ENCODE measurements at places on chromosomes 11 and 22.

DNA sequence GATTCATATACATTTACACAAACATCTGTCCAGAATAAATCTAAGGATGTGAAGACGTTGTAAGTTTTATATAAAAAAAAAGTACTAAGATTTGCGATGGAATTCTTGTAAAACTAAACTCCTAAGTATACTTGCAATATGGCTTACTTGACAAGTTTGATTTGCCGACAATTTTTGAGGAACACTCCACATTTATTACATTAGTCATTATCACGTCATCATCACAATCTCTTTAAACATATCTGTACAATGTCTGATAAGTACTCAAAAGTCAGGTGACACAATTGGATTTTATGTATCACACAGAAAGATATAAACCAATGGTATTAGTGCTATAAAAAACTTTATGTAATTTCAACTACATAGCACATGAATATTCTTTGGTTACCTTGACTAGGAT lies 30.4 kb downstream of the IMMP1L start:
- DNase-seq = no peak

DNA sequence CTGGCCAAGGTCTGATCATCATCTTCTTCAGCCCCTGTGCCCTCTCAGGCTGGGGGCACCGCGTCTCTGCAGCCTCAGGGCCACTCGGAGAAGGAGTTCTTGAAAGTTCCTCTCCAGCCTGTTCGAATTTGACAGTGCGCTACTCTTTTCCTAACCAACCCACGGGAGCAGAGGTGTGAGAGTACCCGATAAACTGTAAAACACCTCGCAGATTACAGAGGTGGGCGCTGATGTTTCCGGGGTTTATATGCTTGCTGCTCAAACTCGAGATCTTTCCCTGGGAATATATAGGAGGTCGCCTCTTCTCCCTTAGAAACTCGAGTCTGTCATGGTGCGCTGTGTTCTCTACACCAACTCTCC lies 515 bp downstream of the CTR9 start:
- DNase-seq = no peak

GRCh38 chr11:71568704-71569349 lies 3.5 kb downstream of the KRTAP5-10 start:
- DNase-seq = no peak

GRCh38 chr22:34427436-34427835 lies 507.2 kb upstream of the LARGE1 start:
- DNase-seq = no peak

GRCh38 chr11:60941371-60942119 lies 10.4 kb downstream of the SLC15A3 start:
- DNase-seq = no peak

- DNase-seq = no peak
These were observed 21.0 kb downstream of the PARVB start for GRCh38 chr22:44045145-44045544.

DNA sequence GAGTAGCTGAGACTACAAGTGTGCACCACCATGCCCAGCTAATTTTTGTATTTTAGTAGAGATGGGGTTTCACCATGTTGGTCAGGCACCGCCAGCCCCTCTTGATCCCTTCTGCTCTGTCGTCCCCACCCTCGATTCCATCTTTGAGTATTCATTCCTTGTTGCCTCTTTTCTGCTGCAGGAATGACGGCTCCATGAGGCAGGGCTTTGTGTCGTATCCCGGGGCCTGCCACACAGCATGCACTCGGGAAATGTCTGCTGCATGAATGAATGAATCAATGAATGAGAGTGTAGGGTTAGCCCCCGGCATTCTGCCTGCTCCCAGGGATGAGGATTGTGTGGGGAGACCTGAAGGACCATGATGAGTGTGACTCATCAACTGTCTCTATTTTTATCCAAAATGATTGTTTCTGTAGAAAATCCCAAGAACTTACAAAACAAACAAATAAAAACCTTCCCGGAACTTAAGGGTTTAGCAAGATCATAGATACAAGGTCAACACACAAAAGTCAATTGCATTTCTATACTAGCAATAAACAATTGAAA lies 54.6 kb upstream of the SLC22A12 start:
- no peak for DNase-seq

DNA sequence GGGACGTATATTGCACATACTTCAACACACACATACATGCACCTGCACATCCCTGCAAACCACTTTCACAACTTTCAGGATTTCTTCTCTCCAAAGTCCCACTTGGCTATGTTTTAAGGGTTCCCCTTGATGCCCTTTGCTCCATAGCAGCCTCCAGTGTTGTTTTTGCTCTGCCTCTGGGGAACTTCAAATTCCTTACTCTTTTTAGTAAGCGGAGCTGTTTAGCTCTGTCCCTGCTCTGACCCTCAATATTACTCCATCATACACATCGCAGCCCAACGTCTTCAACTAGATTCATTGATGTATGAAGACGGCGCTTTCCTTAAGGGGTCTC lies 18.3 kb downstream of the PRR5L start:
- no peak for DNase-seq

- no peak for DNase-seq
These were observed 39.0 kb downstream of the OTOG start for GRCh38 chr11:17585911-17586695.

DNA sequence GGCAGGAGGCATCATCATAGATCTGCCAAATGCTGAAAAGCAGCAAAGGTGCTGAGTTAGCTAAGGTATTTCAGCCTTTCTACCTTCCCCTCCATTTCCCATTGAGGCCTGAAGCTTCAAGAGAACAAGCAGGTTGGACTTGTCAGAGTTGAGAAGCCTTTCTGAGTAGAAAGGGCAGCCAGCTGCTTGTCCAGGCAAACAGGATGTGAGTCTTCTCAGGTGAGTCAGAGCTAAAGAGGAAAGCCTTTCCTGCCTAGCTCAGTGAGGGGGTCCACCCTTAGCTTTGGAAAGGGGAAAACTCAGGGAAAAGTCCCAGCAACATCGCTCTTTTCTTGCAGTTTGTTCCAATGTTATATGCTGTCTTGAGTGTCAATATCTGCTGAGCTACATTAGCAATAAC lies 13.2 kb upstream of the MPZL2 start:
- no peak for DNase-seq

- peak; percentile 6 for DNase-seq
These were observed 42.1 kb upstream of the ISX start for GRCh38 chr22:35023692-35024363.

DNA sequence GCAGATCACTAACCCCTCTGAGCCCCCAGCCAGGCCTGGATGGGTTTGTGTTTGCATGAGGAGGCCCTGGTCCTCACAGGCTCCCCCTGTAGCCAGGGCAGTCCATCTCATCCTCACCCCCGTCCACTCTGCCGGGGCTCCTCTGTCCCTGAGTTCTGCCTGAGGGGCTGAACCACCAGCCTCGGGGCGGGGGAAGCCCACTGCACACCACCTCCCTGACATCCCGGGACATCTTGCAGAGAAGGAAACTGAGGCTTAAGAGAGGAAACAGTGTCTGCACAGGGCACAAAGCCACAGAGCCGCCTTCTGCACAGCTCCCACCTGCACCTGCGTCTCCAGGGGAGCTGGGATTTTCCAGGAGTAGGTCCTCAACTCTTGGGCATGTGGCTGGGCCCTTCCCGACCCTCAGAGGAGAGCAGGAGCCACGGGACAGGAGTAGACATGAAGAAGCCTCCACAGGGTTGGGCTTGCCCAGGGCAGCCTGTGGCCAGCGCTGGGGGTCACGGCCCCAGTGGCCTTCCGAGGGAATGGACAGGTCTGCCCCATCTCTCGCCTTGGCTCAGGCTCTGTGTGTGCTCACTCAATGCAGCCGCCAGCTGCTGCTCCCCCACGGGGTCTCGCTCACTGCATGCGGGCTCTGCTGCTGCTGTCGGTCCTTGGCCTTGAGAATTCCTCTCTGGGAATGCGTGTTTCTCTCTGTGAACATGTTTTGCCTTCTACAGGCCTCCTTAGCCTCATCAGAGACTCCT lies 45.4 kb upstream of the CCDC188 start:
- DNase-seq = no peak
